ENCODE measurements at places on chromosomes 7 and 10.
A peak's percentile ranks its signal among the peaks of the same experiment; 100 is the strongest.

- no peak for DNase-seq
Observed at GRCh38 chr7:94115316-94115715, 111.2 kb upstream of the BET1 start.

DNA sequence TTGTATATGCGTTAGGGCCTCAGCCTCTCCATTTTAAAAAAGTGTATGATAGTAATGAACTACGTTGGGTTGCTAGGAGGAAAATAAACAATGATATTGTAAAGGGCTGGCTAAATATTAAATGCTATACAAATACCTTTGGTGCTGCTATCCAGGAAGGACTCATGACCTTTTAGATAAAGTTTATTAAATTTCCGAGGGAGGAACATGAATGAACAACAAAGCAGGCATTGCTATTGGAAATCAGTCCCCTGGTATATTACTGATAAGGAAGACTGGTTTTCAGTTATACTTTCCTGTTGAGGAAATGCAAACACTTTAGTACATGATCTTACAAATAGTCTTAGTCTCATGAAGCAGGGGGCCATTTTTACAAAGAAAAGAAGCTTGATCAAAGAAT is 17.2 kb upstream of the AGR2 start:
- DNase-seq = no peak

DNA sequence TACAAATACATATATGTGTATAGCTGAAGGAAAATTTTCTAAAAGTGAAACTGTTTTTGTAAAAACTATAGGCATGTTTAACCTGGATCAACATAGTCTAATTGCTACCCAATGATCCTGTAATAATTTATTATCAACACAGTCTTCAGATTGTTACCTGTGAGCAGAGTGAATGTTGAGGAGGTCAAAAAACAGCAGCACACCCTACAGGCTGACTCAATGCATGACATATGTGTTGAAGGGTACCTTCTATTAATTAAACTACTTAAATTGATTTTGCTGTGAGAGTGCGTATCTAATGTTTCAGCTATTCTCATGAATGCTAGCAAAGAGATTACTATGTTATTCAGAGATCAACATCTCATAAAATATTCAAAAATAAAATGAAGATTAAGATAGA is 411.4 kb downstream of the TNS3 start:
- DNase-seq = no peak

GRCh38 chr10:22714479-22715289 is at the start of gene PIP4K2A:
Gene PIP4K2A, minus strand, starts transcription at chr10:22714578. Its CDS starts 252 bp downstream, at chr10:22714326.
- DNase-seq = peak; percentile 79

DNA sequence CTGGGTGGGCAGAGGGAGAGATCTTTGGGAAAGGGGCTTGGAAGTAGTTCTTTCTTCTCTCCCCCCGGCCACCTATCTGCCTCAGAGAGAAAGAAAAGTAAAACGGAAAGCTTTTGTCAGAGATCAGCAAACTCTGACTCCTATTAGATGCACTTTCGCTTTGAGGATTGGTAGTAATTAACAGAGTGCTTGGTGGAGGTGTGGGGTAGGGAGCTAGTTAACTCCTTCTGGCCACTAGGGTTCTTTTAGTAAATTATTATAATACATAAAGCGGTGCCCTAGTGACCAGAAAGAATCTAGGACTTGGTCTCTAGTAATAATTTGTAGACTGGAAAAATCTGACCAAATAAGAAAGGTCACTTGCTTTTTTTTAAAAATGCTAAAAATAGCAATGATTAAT is 54.6 kb downstream of the CPVL start:
- no peak for DNase-seq

GRCh38 chr7:96415293-96415940 is 93.5 kb upstream of the SLC25A13 start:
- DNase-seq = no peak

DNA sequence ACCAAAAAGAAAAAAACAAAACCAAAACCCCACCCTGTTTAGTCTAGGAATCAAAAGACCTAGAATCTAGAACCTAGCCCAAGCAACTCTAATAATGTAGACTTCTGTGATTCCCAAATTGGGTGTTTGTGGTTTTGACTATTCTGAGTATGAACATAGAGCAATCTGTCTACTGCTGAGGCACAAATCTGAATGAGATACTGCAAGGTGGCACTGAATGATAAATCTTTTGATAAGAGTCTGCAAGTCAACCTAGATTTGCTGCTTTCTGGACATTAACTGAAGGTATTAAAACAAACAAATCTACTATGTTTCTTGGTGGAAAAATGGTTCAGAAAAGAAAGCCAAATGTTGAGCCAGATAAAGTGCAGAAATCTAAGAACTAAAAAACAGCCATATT is 50.6 kb downstream of the IRF5 start:
- DNase-seq = no peak

- no peak for DNase-seq
Observed at GRCh38 chr7:112897839-112898431, 107.7 kb upstream of the TMEM168 start.

GRCh38 chr7:87567052-87567451 is 33.6 kb downstream of the ABCB1 start:
- no peak for DNase-seq

DNA sequence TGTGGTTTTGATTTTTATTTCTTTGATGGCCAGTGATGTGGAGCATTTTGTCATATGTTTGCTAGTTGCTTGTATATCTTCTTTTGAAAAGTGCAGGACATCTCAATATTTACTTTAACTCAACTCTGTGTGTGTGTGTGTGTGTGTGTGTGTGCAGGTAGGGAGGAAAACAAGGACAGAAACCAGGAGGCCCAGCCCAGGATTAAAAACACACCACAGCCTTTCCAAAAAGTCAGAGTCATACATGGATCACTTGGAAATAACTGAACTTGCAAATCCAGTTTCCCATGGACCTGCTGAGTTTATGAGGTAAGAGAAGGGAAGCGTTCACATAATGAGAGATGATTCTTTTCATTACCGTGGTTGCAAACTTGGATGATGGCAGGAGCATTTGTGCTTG is 189.9 kb upstream of the LYZL1 start:
- DNase-seq = no peak

DNA sequence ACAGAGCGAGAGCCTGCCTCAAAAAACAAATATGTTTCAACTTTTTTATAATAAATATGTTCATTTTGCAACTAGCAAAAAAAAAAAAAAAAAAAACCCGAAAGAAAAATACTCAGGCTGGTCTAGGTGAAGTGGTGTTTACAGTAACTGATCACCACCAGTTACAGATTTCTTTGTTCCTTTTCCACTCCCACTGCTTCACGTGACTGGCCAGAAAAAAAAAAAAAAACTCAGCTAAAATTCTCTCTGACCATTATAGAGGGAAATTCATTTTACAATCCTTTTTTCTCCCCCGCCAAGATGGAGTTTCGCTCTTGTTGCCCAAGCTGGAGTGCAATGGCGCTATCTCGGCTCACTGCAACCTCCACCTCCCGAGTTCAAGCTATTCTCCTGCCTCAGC is 4.6 kb upstream of the ASCC1 start:
- DNase-seq = no peak

DNA sequence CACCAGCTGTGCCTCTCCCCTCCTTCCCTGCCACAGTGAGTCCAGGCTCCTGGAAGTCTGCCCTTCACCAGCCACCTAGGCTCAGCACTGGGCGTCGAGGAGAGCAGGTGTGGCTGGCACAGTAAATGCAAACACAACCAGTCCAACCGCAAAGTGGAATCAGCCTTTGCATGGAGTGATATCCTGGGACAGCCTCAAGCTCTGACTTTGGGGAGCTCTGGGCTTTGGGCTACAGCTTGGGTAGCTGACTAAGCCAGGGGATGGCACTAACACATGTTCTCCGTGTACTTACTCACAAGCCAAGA is 312.4 kb downstream of the KCNMA1 start:
- no peak for DNase-seq

DNA sequence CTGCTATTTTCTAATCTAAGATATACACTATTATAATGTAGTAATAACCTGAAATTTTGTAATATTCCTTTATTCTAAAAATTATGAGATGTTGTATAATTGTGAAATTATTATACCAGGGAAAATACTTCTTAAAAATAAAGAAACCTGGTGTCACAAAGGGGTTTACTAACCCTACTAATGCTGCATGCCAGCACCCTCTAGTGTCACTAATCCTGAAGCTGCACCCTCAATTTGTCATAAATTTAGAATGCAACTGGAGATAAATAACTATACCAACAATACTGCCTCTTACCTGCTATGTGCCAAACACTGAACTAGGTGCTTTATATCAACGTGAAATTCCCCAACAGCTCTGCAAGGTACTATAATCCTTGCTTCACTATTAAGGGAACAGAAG is 30.8 kb downstream of the TM9SF3 start:
- no peak for DNase-seq

GRCh38 chr10:113162960-113163359 is 212.9 kb downstream of the TCF7L2 start:
- DNase-seq = peak; percentile 4

GRCh38 chr7:91265693-91266066 is 1.4 kb downstream of the FZD1 start:
- DNase-seq = peak; percentile 10

DNA sequence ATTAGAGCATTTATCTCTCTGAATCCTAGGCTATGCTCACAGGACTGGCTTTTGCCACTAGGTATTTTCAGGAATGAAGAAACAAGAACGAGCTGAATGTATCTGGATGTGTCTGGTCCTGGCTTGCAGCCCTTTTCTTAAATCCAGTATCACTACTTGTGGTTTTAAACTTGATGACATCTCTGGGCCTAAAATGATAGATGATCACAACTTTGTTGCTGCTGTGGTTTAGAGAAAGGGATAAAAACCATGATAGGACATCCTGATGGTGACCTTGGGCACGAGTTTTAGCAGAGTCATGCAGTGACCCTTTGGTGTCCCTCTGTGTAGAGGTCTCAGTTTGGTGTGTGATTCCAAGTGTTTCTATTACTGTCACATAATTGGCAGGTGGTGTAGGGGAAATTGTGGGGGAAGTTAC is 31.7 kb upstream of the SEMA3C start:
- DNase-seq = no peak

- no peak for DNase-seq
Observed at GRCh38 chr7:116647290-116647689, 24.7 kb upstream of the MET start.

- DNase-seq = no peak
Observed at GRCh38 chr10:119811122-119811521, 61.5 kb downstream of the MCMBP start.

DNA sequence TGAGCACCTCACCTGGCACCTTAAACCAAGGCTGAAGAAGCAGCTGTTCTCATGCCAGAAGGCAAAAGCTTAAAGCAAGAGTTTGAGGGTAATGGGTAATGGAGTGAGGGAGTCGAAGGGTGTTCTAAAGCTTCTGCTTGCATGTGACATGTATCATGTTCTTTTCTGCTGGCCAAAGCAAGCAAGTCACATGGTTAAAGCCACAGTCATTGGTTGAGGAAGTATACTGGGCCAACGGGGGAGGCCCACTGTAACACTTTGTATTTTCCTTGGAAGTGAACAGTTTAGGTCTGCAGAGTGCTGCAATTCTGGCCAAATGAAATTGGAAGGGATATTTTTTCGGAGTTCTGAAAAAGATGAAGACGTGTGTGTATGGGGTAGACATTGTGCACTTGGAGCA is 75.7 kb downstream of the REEP3 start:
- DNase-seq = no peak

GRCh38 chr7:37216156-37216852 is 232.4 kb downstream of the ELMO1 start:
- DNase-seq = no peak

- no peak for DNase-seq
Observed at GRCh38 chr10:88531392-88532052, 51.6 kb downstream of the RNLS start.

DNA sequence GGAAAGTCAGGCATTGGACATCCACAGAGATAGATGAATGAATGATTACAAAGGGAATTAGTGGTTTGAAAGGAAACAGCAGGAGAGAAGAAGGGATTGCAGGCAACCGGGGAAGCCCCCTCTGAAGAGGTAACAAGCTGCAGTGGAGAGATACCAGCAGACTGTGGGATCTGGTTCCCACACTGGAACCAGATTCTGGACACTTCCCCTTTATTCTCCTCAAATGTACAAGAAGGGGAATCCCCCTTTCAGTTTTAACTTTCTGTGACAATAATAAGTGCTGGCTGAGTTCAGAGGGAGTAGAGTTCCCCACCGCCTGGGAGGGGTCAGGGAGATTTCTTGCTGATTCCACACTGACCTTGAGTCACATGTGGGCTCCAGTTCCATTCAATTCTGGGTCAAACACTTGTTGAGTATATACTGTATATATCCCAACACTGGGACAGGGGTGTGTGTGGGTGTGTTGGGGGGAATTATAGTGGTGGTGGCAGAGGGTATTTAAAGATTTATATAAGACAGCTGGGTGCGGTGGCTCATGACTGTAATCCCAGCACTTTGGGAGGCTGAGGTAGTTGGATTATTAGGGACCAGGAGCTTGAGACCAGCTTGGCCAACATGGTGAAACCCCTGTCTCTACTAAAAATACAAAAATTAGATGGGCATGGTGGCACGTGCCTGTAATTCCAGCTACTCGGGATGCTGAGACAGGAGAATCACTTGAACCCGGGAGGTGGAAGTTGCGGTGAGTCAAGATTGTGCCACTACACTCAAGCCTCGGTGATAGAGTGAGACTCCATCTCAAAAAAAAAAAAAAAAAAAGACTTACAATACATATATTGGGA is 16.5 kb upstream of the DDIT4 start:
- no peak for DNase-seq

DNA sequence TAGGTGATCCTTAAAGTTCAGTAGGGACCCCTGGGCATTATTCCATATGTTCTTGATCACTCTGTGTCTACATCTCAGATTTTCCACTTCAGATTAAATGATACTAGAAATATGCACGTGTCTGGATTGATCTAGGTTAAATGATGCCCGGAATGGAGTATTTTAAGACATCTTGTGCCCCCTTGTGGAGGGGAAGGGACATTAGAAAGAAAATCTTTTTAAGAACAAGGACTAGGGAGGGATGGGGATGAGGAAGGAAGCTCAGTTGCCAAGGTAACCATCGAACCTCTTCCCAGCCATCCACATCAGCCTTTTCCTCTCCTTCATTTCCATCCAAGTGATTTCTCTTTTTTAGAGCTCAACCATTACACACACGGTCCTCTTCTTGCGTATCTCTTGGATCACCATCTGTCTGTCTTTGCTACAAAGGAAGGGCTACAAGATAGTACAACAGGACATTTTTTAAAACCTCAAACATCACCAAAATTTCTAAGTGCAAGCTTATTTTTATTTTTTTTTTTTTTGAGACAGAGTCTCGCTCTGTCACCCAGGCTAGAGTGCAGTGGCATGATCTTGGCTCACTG is 40.5 kb downstream of the PRSS2 start:
- DNase-seq = peak; percentile 38

Data from fibroblast of gingiva (primary cell).